EL (cell line): ENCODE measurements at places on chromosomes 6 and 20.

DNA sequence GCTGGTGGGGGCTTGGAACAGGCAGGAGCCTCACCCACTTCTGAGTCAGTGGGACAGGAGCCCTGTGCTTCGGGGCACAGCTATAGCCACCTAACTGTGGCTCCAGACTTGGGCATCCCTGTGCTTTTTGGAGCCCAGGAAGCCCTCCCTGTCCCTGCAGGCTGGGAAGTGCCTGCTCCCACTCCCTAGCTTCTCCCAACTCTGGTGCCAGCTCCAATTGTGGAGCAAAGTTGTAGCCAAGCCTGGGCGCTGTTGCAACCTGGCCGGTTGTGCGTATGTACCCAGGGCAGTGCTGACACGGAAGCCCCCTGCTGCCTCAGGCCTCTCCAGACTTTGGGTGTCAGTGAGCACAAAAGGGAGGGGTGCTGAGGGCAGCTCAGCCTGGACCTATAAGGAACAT, 601.7 kb upstream of the GJE1 start:
- DNase-seq = no peak

GRCh38 chr6:169577974-169578373, 123.9 kb downstream of the WDR27 start:
- DNase-seq = no peak

DNA sequence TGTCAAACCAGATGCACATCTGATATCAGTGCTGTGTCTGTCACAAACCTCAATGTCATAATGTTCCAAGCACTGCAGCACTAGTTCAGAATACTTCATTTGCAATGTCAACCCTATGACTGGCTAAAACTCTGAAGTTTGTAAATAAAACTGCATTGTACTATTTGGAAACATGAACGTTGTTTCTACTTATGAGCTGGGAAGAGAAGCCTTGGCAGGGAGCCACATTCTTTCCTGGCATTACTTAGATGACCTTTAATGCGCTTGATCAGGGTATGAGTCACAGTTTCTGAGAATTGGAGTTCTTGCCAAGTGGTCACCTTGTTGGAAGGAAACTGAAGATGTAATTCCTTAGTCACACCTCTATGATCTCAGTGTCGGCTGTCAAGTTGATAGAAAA, 664.8 kb upstream of the MMS22L start:
- peak; percentile 11 for DNase-seq

DNA sequence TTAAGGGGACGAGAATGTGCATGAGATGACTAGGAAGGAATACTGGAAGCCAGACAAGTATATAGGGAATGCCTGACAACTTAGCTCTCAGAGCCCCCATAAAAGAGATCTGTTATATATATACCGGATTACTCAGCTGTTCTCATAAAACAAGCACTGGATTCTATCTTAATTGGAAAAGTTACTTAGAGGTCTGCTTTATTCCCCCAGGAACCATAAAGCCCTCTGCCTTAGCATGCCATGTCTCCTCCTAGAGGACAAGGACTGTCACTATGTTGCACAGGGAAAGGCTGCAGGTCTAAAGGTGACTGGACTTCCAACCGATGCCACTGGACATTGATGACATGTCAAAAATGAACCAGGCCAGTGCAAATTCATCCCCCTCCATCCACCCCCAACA, 6.4 kb downstream of the EXOC2 start:
- DNase-seq = peak; percentile 37

- DNase-seq = peak; percentile 65
These were observed 60.4 kb downstream of the SRC start for GRCh38 chr20:37406010-37406998.

- no peak for DNase-seq
These were observed 244.2 kb downstream of the CBLN4 start for GRCh38 chr20:55761100-55761499.

DNA sequence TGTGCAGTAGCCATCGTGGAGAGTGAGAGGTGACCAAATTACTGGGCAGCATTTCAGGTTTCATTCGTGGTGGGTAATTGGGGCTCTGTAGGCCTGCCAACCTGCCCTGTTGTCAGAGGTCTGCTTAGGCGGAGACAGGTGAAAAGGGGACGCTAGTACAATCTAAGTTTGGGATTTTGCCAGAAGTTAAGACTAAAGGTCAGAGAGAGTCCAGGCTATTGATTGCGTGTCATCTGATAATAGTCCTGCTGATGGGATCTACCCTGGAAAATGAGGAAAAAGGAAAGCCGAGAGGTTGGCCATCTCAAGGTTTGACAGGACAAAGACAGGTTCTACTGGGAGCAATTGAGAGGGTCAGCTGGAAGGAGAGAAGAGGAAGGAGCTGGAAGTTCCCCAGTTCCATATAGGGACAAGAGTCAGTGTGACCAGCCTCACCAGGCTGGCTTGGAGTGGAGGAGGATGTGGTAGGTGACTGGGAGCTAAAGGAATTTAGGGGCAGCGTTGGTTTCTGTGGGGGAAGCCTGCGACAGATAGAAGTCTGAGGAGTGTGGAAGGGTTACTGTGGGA, 10.9 kb downstream of the ARFGEF2 start:
- DNase-seq = peak; percentile 87

DNA sequence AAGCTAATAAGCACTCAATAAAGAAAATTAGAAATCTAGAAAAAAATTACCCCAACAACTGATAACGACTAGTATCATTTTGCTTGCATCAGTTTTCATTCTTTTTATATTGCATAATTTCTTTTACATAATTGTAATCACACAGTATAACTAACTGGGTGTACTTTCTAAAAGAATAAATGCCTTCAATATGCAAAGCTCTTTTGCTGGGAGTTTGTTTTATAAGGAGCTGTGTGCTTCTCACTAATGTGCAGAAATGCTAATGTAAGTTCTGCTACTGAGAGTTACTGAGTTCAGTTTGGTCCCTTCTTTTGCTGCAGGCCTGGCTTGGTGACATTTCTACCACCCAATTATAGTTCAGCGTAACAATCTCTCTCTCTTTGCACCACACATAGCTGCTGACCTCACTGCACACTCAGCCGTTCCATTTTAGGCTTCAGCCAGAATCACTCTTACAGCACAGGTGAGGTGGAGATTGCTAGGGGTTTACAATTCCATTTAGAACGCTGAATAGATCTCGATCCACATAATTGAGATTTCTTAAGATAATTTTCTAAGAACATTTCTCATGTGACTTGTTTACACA, 20.9 kb upstream of the KLHL31 start:
- no peak for DNase-seq

DNA sequence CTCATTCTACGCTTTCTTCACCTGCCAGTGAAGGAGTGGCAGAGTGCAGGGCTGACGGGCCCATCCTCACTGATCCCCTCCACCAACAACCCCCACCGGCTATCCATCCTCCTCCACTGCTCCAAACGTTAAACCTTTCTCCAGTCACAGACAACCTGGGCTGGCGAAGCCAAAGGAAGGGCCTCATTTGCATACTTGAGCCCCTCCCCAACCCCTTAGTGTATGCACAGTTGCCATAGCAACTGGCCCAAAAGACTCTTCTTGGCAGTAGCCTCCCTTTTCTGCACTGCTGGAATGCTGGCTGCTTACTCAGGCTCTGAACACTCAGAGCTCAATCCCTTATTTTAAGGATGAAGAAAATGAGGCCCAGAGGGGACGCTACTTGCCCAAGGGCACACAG, 130.3 kb downstream of the GRM4 start:
- no peak for DNase-seq

DNA sequence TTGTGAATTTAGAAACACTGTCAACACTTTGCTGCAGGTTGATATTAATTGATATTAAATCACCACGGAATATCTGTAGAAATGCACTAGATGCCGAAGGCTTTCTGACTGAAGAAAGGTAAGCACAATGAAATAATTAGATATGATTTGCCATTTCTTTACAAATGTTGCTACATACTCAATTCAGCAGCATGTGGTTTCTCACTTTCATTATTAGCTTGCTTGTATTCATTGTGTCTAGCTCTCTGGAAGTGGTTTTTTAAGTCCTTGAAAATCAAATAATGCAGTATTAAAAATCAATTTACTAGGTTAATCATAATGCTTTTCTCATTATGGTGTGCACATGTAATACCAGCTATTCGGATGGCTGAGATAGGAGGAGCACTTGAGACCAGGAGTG, 231.3 kb upstream of the MARCKS start:
- DNase-seq = no peak

- no peak for DNase-seq
These were observed 9.3 kb downstream of the IP6K3 start for GRCh38 chr6:33737267-33738026.

- DNase-seq = peak; percentile 88
These were observed 114.2 kb upstream of the BEND6 start for GRCh38 chr6:56840467-56841380.

- DNase-seq = no peak
These were observed 507.4 kb downstream of the MAFB start for GRCh38 chr20:40181676-40182075.

DNA sequence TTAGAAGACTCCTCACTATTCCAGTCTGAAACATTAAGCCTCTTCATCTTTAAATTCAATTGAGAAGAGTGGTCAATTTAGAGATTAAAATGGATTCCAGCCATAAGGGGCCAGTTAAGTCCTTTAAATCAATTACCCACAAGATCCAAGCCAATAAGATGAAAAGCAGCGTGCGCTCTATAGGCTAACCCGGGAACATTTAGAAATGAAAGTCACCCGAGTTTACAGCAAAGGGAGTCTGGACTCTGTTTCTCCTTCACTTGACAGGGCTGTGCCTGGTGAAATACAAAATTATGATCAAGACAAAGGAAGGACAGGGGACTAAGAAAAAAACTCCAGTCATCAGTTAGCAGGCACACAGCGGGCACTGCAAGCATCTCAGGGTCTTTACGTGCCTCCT, 393.7 kb downstream of the QKI start:
- DNase-seq = no peak

DNA sequence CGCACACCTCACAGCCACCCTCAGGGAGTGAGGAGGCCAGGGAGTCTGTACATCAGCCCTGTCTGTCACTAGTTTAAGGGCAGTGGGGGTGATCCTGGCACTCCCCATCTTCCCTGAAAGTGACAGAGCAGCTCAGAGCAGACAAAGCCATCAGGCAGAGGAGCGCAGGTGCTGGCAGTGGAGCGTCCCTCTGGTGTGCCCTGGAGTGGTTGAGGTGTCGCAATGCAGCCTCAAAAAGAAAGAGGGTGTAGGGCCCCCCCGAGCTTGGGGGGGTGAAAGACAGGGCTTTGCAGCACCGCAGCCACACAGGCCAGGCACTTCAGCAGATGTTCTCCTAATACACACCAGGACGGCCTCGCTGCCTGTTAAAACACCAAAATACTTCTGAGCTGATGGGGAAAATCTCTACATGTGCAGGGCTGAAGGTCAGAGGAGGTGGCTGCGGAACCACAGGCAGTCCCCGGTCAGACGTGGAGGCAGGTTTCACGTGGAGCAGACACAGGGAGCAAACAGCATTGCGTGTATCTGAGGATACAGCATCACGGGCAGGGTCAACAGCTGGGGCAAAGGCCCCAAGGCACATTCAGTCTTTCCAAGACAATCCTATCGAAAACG, 69.5 kb downstream of the PREX1 start:
- DNase-seq = no peak

GRCh38 chr6:136036601-136037000, 185.1 kb downstream of the PDE7B start:
- peak; percentile 9 for DNase-seq

GRCh38 chr6:149990661-149991471, 27.1 kb downstream of the ULBP1 start:
- no peak for DNase-seq

- no peak for DNase-seq
These were observed 73.2 kb downstream of the LAMA4 start for GRCh38 chr6:112181130-112181529.

DNA sequence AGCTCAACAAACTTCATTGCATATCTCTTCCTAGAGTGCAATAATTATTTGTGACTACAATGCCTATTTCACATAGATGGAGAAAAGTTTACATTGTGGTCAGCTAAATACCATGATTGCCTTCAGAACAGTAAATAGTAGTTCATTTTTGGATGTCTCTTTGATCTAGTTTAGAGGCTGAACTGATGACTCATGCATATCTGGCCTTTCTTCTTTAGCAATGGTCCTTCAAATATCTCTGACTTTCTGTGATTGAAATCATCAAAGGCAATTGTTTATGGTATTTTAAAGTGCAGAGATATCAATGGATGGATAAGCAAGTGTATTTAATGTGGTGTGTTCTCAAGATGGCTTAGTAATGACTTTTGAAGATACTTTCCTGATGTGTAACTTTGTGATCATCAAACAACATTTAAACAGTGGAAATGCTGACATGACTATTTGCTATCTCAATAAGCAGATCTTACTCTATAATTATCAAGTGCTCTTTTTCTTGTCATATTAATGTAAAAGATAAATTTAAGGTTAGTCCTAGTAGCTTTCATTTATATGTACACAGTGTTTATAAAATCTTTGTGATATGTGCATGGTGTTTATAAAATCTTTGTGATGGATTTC, 523.7 kb upstream of the SLC35B3 start:
- peak; percentile 63 for DNase-seq

GRCh38 chr6:127618729-127619128, 41.8 kb downstream of the C6orf58 start:
- peak; percentile 77 for DNase-seq

DNA sequence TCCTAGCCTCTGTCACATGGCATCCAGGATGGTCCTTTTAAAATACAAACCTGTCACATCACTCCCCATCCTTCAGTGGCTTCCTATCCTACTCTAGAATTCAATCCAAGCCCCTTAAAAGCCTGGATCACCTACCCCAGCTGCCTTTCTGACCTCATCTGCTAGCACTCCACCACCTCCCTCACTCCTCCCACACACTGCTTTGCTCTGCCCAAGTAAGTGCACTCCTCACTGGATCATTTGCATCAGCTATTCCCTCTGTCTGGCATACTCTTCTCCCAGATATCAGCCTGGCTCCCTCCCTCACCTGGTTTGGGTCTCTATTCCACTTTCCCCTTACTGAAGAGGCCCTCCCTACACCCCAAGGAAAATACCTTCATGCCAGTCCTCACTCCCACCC, 10.5 kb downstream of the C6orf136 start:
- no peak for DNase-seq

- no peak for DNase-seq
These were observed 478.1 kb downstream of the PHF3 start for GRCh38 chr6:64113704-64114103.

- no peak for DNase-seq
These were observed 21.7 kb upstream of the RFPL4B start for GRCh38 chr6:112325444-112325843.

DNA sequence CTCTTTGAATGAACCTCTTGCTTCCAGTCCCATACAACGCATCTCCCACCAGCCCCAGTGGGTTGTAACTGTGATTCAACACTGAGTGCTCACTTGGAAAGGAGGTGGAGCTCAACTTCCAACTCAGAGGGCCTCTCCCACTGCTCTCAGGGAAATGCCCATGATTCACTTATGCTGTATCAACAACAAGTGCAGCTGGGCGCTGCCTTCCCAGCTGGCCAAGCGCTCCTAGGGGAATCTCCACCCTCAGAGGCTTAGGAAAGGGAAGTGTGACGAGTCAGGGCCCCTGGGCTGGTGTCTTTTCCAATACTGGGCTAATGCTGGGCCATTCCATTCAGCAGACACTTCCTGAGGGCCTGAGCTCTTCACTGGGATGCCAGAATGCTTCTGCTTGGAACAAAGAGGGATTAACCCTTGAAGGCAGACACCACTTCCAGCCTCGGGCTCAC, 8.1 kb upstream of the OCSTAMP start:
- DNase-seq = peak; percentile 90

- DNase-seq = peak; percentile 13
These were observed 96.2 kb downstream of the TCP11 start for GRCh38 chr6:35044761-35045421.
